NCI-H146 (cell line): ENCODE measurements at places on chromosomes 5 and 9.

DNA sequence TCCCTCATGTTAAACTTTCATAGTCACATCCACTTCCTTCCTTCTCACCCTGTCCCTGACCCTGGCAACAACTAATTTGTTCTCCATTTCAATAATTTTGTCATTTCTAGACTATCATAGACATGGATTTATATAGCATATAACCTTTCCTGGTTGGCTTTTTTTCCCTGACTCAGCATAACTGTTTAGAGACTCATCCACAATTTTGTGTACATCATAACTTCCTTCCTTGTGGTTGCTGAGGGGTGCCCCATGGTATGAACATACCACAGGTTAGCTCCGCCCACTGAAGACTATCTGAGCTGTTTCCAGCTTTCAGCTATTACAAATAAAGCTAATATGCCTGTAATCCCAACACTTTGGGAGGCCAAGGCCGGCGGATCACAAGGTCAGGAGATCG is 137.3 kb downstream of the PHF2 start:
- no peak for DNase-seq

- no peak for DNase-seq
Observed at GRCh38 chr5:64126202-64126741, 39.4 kb upstream of the RNF180 start.

GRCh38 chr5:107450531-107450930 is 220.2 kb downstream of the EFNA5 start:
- no peak for DNase-seq

DNA sequence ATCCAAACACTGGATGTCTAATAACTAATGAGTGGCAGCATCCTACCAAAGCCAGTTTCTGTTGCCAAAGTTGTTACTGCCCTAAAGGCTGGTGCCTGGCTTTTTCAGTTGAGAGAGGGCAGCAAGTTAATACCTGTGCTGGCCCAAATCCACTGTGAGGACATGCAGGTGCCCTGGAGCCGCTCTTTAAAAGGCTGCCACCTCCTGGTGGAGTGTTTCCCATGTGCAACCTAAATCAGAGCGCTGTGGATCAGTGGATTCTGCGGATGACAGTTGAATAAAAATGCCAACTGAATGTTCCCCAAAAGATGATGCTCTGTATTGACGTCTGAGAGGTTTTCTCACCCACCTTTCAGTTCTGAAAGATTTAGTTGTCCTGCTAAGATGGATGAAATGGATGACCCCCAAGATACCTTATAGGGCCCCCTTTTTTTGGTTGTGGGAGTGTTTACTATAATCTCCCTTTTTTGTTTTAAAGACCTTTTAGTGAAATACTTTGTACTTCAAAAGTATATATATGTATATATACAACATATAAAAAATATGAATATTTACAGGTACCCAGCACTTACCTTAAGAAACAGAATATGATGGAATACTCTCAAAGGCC is 146.4 kb downstream of the EGFLAM start:
- no peak for DNase-seq

DNA sequence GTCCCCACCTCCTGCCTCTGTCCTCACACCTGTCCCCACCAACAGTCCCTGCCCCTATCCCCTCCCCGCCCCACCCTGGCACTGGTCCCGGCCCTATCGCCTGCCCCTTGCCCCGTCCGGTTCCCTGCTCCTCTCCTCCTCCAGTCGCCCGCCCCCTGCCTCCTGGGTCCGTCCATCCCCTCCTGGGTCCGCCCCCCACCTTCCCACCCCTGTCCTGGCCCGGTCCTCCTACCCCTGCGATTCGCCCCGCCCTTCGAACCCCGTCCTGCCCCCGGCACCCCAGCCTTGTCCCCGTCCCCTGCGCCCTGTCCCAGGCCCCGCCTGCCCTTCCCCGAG is 372 bp downstream of the EDF1 start:
- DNase-seq = no peak

- DNase-seq = no peak
Observed at GRCh38 chr5:135813758-135814157, 20.7 kb upstream of the SLC25A48 start.

GRCh38 chr9:93121316-93122241 is 12.5 kb downstream of the NINJ1 start:
- DNase-seq = no peak

GRCh38 chr5:139958432-139959148 is 84.5 kb downstream of the NRG2 start:
- no peak for DNase-seq

DNA sequence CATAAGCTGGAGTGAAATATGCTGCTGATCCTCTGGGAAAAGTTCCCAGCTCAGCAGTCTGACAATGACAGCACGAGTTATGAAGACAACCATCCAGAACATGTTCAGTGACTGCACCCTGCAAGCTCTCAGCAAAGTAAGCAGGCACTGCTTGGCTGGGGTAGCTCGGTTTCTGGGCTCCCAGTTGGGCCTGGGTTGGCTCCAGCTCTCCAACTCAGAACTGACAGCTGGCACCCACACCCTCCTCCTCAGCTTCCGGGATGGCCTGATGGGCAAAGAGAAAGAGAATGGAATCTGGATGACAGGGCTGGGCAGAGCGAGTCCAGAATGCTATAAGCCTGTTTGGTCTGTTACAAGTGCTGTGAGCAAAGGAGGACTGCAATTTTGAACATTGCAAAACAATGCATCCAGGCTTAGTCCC is 185.0 kb downstream of the CSNK1G3 start:
- no peak for DNase-seq

- DNase-seq = no peak
Observed at GRCh38 chr5:34918025-34918424, 2.5 kb downstream of the BRIX1 start.

- no peak for DNase-seq
Observed at GRCh38 chr5:13331585-13331984, 612.9 kb downstream of the DNAH5 start.

GRCh38 chr5:10162468-10162867 is 87.2 kb downstream of the ATPSCKMT start:
- DNase-seq = no peak

DNA sequence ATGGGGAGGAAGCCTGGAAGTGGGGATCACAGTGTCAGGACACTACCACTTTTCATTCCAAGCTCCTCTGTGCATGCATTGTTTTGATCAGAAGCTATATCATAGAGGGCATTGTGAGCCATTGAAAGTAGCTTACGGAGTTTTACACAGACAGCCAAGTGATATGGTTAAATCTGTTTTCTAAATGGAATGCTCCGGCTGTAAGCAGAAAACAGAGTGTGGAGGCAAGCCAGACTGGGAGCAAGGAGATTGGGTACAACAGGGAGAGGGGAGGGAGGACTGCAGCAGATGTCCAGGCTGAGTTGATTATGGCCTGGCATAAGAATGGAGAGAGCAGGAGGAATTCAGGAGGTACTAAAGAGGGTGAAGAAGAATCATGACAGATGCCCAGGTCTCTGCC is 15.5 kb upstream of the SOWAHA start:
- DNase-seq = no peak

- no peak for DNase-seq
Observed at GRCh38 chr9:129990269-129991010, 52.5 kb downstream of the FNBP1 start.

- DNase-seq = no peak
Observed at GRCh38 chr5:178381206-178381605, 148.6 kb upstream of the PHYKPL start.

GRCh38 chr9:112439825-112440224 is 46.8 kb upstream of the KIAA1958 start:
- no peak for DNase-seq

DNA sequence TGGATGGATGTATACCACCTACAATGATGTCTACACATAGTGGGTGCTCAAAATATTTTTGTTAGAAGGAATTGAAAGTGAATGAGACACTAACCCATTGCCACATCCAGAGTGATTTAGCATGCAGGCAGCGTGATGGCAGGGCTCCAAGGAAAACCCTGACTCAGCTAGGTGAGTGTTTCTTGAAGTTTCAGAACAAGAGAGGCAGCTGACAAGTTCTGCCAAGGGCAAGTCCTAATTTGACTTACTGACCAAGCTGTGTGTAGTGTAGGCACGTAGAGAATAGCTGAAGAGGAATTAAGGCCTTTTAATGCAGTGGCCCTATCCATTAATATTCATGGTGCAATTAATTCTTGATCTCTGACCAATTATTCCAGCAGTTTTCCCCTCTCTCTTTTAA is 107.8 kb upstream of the ATP10B start:
- no peak for DNase-seq

GRCh38 chr5:172868924-172869591 is 35.0 kb downstream of the ERGIC1 start:
- DNase-seq = no peak

DNA sequence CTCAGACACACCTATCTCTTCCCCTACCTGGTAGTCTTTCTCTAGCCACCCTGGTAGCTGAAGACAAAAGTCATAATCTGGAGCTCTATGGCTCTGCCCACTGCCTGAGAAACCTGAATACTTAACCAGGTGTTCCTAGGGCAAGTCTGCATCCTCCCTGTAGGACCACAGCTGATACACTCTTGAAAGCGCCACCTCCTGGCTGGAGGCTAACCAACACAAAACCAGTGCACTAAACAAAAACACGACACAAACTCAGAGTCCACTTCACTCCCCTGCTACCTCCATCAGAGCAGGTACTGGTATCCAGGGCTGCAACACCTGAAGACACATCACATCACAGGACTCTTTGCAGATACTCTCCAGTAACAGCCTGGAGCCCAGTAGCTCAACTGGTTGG is 84.6 kb upstream of the ANXA1 start:
- no peak for DNase-seq

DNA sequence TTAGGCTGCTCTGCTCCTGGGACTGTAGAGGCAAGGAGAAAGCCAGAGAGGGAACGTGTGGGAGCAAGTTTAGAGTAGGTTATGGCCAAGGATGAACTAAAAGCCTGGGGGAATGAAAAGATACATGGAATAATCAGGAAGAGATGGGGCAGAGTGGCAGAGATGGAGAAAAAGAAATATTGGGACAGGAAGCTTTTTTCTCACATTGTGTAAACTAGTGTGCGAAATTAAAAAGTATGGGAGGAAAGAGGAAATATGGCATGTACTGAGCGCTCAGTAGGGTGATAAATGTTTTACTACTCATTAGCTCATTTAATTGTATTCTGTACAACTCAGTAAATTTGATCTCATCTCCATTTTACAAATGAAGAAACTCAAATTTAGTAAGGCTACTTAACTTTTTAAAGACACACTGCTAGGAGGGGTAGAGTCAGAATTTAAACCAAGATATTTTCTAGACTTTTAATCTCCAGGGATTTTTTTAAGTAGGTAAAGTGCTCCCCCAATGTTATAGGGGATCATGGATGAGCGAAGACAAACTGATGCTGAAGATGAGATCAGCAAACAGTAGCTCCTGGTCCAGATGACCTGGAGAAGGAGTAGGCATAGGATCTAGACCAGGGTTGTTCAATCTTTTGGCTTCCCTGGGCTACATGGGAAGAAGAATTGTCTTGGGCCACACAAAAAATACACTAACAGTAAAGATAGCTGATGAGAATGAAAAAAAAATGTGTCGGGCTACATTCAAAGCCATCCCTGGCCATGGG is 30.8 kb downstream of the ALDH1A1 start:
- no peak for DNase-seq

GRCh38 chr9:123348317-123348992 is 7.5 kb upstream of the CRB2 start:
- no peak for DNase-seq

- peak; percentile 65 for DNase-seq
Observed at GRCh38 chr9:6758498-6759184, 868 bp downstream of the KDM4C start.

DNA sequence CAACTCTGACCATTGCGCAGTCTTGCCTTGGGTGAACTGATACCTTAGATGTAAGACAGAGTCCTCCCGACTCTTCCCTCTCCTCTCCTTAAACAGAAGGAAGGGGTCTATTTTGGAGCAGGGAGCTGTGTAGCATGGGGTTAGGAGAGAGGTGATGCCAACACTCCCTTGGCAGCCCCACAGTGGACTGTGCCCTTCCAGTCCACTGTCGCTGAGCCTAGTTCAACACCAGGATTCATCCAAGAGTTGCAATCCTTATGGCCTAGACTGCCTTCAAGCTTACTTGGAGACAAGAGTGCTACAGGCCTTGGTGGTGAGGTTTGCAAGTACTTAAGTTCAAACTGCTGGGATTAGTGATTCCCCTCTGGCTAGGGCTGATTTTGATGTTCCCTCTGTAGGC is 51.4 kb downstream of the NDUFAF2 start:
- DNase-seq = no peak

- DNase-seq = no peak
Observed at GRCh38 chr5:2621631-2622030, 129.8 kb downstream of the IRX2 start.

GRCh38 chr5:137609127-137609526 is 110.0 kb upstream of the SPOCK1 start:
- DNase-seq = no peak

- DNase-seq = no peak
Observed at GRCh38 chr5:77170196-77170890, 40.1 kb upstream of the PDE8B start.

DNA sequence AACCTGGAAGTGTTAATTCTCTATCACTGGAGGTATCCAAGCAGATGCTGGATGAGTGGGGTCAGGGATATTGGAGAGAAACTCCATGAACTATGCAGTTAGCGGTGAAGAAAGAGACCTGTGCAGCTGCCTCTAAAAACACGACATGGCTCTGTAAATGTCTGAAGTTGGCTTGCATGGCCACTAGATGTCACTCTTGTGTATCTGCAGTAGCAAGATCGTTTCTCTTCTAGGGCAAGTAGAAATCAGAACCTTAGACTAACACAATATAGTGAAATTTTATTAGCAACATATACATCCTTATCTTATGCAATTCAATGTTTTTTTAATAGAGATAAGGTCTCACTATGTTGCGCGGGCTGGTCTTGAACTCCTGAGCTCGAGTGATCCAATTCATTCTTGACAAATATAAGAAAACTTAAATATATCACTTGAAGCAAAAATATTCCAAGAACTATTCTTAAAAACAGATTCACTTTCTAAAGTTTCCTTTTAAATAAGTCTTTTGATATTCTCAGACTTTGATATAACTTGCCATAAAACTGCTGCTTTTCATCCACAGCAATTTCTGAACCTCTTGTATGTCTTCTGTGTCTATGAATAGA is 2.9 kb downstream of the OR2S2 start:
- peak; percentile 54 for DNase-seq

DNA sequence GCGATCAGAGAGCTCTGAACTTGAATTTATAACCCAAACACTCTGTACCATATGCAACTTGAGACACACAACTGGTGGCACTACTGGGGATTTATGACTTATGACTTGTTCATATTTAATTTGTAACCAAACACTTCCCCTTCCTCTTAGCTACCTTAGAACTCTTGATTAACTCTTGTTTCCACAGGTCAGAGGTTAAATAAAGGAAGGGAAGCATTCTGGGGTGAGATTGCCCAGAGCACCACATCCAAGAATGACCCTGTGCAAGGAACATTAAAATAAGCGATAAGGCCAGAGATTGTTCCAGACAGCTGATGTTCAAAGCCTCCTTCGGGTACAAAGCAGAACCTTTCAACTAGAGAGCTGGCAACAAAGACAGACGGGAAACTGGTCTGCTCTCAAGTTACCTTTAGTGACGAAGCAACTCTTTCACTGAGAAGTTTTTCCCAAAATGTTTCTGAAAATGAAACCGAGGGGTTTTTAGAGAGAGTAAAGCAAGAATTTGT is 242.6 kb downstream of the DENND1A start:
- DNase-seq = peak; percentile 1

- no peak for DNase-seq
Observed at GRCh38 chr5:38680094-38680825, 123.8 kb upstream of the LIFR start.

GRCh38 chr5:66151491-66151890 is 7.4 kb downstream of the SREK1 start:
- DNase-seq = no peak

GRCh38 chr5:150642991-150643710 is 2.7 kb downstream of the SYNPO start:
- no peak for DNase-seq

GRCh38 chr5:101611039-101611438 is 685.0 kb downstream of the SLCO4C1 start:
- no peak for DNase-seq
